ENCODE measurements at places on chromosomes 2 and 18.
A peak's percentile ranks its signal among the peaks of the same experiment; 100 is the strongest.

GRCh38 chr2:19899985-19900930, 1.5 kb downstream of the TTC32 start:
- peak; percentile 11 for DNase-seq

DNA sequence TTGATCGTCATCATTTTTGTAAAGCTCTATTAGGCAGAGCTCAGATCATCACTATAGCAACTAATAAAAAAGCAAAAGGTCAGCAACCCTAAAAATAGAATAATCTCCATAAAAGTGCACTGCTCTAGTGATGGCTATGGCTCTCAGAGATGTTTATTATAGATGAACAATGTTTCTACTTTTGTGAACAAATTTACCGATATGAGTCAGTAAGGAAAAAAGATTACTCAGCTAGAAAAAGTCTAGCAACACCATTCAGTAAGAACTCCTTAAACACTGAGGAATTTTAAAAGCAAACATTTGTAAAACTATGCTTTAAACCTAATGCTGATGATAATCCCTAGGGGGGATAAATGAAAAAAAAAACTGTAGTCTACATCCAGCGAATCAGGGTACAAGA, 69.6 kb downstream of the ACVR1C start:
- no peak for DNase-seq

- DNase-seq, result no peak
Measured at GRCh38 chr2:158931572-158931971, 36.9 kb upstream of the TANC1 start.

DNA sequence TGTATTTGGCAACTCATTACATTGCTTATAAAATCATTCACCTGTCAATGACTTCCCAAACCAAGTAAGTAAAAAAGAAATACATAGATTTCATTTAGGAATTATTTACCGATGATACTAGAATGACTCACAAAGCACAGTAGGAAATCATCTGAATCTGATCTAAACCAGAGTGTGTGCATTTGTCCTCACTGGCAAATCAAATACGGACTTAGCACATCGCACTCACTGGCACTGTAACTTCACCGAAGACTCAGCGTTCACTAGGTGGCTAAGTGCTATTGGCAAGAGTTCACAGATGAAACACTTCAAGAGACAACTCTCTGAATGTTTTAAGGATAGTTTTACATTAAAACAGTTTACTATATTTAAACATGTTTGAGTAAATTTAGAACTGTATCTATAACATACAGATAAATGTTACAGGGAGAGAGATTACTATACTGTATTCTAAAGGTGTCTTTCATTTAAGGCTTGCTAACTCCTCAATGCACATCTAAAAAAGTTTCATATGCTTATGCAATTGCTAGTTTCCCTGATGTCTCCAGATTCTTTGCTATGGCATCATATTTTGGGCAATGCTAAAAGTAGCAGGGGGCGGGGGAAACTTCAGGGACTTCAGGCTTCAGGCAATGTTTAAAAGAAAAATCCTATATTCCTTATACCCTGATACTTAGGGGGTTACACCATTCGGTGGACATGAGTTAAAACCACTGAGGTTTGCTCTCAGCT, 48.8 kb downstream of the STK39 start:
- DNase-seq, result no peak

- no peak for DNase-seq
Measured at GRCh38 chr2:37764739-37765138, 93.3 kb upstream of the CDC42EP3 start.

- DNase-seq, result no peak
Measured at GRCh38 chr18:57559314-57559713, 27.2 kb downstream of the FECH start.

DNA sequence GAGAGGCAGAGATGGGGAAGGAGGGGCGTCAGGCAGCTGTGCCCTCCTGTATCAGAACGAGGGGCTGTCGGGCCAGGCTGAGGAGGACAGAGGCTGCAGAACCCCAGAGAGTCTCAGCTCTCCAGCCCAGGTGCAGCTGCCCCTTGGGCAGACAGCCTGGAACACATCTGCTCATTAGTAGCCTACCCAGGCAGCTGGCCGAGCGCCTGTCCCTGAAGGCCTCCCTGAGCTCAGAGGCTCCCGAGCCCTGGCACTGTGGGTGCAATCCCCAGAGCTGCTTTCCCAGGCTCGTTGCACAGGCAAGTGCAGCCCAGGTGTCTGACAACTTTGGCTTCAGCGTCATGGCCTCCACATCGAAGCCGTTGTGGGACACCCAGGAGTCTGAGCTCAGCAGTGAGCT, 13.1 kb upstream of the TMEM185B start:
- no peak for DNase-seq

- no peak for DNase-seq
Measured at GRCh38 chr18:33560686-33561370, 17.2 kb upstream of the ASXL3 start.

DNA sequence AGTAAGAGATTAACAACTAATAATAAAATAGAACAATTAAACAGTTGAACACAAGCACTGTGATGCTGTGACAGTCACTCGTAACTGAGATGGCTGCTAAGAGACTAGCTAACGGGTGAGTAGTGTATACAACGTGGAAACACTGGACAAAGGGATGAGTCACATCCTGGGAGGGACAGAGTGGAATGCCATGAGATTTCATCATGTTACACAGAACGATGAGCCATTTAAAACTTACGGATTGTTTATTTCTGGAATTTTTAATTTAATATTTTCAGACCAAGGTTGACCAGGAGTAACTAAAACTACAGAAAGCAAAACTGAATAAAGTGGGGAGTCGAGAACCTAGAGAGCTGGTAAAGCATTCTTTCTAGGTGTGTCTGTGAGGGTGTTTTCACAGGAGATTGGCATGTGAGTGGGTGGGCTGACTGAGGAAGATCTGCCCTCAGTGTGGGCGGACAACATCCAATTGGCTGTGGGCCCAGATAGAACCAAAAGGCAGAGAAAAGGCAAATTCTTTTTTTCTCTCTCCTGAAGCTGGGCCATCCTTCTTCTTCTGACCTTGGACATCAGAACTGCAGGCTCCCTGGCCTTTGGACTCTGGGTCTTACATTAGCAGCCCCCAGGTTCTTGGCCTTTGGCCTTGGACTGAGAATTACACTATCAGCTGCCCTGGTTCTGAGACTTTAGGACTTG, 14.6 kb downstream of the TMSB10 start:
- no peak for DNase-seq

- DNase-seq, result no peak
Measured at GRCh38 chr2:182971820-182972547, 66.3 kb downstream of the NCKAP1 start.

DNA sequence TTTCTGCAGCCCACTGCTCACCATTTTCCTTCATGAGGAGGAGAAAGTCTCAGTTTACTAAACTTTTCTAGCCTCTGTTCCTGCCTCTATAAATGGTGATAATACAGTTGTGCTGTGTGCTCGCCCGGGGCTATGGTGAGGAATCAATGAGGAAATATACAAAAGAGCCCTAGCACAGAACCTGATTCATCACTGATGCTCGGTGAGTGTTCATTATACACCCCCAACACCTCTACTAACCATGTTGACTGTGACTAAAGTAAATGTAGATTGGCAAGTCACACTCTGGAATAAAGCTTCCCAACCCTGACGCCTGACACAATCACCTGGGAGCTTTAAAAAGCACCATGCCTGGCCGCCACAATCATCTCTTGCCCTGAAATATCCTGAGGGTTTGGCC, 118.8 kb upstream of the CYP1B1 start:
- DNase-seq, result no peak
